ENCODE measurements at places on chromosomes 2 and 18.
A peak's percentile ranks its signal among the peaks of the same experiment; 100 is the strongest.

- no peak for DNase-seq
These were observed 111.0 kb downstream of the ERBB4 start for GRCh38 chr2:212427638-212428037.

GRCh38 chr2:177242121-177242987, 22.2 kb downstream of the NFE2L2 start:
- DNase-seq, result no peak

- no peak for DNase-seq
These were observed 7.4 kb downstream of the HTRA2 start for GRCh38 chr2:74537140-74537539.

GRCh38 chr18:64311859-64312258, 163.0 kb upstream of the LINC00305 start:
- no peak for DNase-seq

DNA sequence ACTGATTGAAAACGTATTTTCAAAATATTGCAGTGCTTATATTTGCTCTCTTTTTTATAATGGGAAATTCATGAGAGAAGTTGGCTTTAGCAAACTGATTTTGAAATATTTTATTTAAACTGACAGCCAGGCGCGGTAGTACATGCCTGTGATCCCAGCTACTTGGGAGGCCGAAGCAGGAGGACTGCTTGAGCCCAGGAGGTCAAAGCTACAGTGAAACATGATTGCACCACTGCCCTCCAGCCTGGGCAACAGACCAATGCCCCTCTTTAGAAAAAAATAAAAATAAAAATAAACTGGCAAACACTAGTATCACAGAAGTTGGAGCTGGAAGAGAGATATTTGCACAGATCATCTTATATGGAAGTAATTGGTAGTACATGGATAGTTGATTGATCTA, 20.7 kb downstream of the ZBTB7C start:
- no peak for DNase-seq

- DNase-seq, result peak; percentile 57
These were observed 964 bp upstream of the ST3GAL5 start for GRCh38 chr2:85889627-85890281.

GRCh38 chr2:70979180-70979488, 704 bp downstream of the ANKRD53 start:
- peak; percentile 18 for DNase-seq

- DNase-seq, result no peak
These were observed 76.2 kb downstream of the CDK15 start for GRCh38 chr2:201882353-201883090.

GRCh38 chr2:43676322-43677050, at the start of gene C1GALT1C1L:
Gene C1GALT1C1L (minus strand): TSS chr2:43676429. CDS start chr2:43676322, 107 bp downstream.
- no peak for DNase-seq

- DNase-seq, result no peak
These were observed 711.9 kb downstream of the SUCLG1 start for GRCh38 chr2:83747141-83747540.

DNA sequence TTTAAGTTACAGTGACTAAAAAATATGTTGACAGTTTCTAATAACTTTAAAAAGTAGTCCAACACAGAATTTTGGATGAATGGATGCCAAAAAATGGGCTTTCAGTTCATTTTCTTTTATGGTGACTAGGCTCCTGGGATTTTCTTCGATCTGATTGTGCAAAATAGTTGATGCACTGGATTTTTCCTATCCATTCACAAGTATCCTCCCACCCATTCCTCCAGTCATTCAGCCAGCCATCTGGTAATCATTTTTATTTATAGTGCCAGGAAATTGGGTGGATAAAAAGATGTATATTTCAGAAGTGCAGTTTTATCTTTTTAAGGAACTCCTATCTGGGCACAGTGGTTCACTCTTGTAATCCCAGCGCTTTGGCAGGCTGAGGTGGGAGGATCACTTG, 175.1 kb downstream of the PTPRM start:
- DNase-seq, result no peak

GRCh38 chr2:102005989-102006885, 14.5 kb downstream of the IL1R2 start:
- no peak for DNase-seq

DNA sequence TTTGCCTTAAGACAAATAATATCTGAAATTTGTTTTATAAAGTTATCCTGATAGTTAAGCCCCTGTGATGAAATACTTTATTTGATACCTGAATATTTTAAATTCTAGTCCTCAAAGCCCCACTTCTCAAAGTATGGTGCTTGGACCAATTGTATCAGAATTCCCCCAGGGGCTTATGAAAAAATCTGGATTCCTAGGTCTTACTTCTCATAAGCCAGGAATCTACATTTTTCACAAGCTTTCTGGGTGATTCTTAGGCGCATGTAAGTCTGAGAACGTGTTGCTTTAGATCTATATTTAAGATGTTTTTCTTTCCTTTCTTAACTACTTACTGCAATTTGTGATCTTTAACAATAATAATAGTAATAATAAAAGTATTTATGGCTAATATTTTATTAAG, 53.1 kb downstream of the MYO1B start:
- DNase-seq, result no peak

GRCh38 chr2:128549646-128550260, 231.1 kb upstream of the HS6ST1 start:
- no peak for DNase-seq

GRCh38 chr2:898319-898718, 52.3 kb upstream of the SNTG2 start:
- no peak for DNase-seq

DNA sequence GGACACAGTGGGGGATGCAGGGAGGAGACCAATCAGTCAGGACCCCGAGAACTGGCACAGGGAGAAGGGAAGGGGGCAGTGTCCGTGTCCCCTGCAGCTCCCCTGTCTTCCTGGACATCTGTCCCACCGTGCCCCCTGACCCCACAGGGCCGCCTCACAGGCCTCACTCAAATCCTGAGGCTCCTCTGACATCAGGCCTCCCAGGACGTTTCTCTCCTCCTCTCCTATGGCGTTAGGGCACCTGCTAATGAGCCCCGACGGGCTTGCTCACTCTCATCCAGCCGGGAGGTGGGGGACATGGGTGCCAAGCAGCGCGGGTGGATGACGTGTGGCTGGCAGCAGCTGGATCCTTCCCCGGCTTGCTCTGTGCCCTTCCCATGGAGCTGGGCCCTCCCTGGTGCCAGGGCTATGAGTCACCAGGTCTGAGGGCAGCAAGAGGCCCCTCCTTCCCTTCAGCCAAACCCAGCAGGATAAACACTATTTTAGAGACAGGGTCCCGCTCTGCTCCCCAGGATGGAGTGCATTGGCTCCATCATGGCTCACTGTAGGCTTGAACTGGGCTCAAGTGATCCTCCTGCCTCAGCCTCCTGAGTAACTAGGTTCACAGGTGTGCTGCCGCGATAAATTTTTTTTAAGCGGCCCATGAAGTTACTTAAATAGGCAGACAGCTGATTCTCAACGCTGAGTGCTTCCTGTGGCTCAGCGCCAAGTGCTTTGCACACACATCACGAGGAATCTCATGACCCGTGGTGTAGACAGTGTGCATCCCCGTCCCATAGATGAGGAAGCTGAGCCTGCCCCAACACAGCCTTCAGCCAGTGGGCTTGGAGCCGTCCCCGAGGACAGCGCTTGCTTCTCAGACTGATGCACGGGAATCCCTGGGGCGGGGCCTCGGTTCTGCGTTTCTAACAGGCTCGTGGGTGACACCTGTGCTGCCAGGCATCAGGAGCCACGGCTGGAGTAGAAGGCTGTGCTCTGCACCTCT, 64.5 kb upstream of the HDAC4 start:
- DNase-seq, result peak; percentile 90

DNA sequence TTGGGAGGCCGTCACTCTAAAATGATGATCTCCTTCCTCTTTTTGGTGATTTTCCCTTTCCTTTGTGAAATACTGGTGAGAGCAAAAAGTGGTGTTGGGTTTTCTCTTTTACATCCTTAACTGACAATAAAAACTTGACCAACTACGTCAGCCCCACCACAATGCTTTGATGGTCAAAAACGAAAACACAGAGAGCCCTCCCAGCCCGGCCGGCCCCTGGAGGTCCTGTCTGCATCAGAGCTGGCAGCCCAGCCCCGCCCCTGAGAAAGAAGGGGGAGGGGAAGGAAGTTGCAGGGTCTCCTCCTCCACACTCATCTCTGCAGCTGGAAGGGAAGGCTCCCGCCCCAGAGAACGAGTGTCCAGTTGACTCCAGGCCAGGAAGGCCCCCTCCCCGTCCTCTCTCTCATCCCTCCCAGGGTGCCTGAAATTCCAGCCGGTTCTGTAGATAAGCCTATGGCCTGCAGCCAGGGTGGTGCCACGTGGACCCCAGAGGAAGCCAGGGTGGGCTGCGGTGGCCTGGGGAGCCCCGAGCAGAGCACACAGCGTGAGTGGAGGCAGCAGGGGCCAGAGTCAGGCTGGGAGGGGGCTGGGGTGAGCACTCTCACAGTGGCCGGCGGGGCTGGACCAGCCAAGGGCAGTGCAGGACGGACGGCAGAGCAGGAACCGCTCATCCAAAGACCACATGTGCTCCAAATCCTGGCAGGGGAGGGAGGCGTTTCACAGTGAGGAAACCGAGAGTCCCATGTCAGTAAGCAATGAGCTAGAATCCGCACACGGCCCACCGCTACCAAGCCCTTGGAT, 19.8 kb downstream of the BIN1 start:
- DNase-seq, result no peak

DNA sequence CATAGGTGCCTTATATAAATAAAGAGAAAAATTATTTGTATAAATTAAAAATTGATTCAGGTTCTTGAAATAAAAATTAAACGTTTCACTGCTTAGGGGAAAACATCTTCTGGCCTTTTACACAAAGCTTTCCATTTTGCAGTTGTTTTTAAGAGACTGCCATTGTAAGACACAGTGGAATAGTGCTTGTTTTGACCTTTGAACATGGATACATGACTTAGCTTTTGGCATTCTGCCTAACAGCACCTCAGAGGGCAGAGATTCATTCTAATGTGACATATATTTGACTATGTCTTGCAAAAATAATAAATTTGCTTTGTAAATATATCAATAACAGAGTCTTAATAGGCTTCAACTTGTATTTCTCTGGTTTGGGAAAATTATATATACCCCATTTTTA, 142.1 kb downstream of the SLC4A10 start:
- DNase-seq, result no peak

DNA sequence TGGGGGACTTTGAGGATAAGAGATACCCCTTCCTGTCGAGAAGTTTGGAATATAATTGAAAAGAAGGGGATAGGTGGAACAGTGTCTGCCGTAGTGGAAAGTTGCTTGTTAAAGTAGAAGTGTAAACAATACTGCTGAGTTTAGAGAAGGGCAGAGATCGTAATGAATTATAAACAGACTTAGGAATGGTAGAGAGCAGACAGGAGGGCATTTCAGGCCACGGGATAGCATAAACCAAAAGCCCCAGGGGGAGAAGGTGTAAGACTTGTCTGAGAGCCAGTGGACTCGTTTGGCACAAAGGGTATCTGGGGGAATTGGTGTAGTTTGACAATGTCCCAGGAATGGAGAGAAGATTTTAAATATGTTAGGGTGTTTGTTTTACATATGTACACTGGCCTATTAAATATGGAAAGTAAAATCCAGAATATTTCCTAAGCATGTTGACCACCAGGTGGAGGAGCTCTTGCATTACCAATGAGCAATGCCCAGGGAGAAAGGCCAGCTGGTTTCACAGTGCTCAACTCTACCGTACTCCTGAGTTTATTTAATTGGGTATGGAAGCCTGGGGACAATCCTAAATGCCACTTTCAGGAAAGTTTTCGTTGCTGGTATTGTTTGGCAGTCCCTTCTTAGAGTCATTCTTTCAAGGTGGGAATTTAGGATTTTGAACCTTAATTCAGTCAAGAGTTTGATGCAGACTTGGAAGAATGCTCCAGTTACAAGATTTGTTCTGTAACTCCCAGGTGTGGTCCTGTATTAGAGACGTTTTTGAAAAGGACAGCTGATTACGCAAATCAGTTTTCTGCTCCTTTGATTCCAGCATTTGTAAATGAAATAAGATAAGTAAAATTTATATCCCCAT, 7.5 kb downstream of the COPS8 start:
- DNase-seq, result no peak

- no peak for DNase-seq
These were observed 92.8 kb downstream of the PHLPP1 start for GRCh38 chr18:62808123-62808522.

- no peak for DNase-seq
These were observed 3.0 kb upstream of the RPL37A start for GRCh38 chr2:216495656-216496055.
